Panc1 (cell line): ENCODE measurements at places on chromosomes 1 and 21. TPM values are rescaled to one million over a fixed set of nuclear protein-coding genes. Genes with fewer than 3 reads are reported as not detected.

The SOAT1 gene
- 57.2 TPM for total RNA-seq

The CHRNB2 gene
- 0.21 TPM for total RNA-seq

The RIPPLY3 gene
- total RNA-seq: 1.2 TPM

The CFAP74 gene
- total RNA-seq: not detected

The SYNC gene
- 1.3 TPM for total RNA-seq

The TFF1 gene
- total RNA-seq: 0.36 TPM

The HSPA6 gene
- total RNA-seq: 0.44 TPM

The MRPL24 gene
- 80.4 TPM for total RNA-seq

The CLCA4 gene
- total RNA-seq: 0.08 TPM

The DENND2C gene
- 1.1 TPM for total RNA-seq

The CNKSR1 gene
- 13.7 TPM for total RNA-seq

The FAM167B gene
- 1.9 TPM for total RNA-seq

The PLEKHN1 gene
- total RNA-seq: 9.8 TPM

The IL22RA1 gene
- 1.1 TPM for total RNA-seq
